ENCODE measurements at places on chromosomes 13 and 19.
A peak's percentile ranks its signal among the peaks of the same experiment; 100 is the strongest.

DNA sequence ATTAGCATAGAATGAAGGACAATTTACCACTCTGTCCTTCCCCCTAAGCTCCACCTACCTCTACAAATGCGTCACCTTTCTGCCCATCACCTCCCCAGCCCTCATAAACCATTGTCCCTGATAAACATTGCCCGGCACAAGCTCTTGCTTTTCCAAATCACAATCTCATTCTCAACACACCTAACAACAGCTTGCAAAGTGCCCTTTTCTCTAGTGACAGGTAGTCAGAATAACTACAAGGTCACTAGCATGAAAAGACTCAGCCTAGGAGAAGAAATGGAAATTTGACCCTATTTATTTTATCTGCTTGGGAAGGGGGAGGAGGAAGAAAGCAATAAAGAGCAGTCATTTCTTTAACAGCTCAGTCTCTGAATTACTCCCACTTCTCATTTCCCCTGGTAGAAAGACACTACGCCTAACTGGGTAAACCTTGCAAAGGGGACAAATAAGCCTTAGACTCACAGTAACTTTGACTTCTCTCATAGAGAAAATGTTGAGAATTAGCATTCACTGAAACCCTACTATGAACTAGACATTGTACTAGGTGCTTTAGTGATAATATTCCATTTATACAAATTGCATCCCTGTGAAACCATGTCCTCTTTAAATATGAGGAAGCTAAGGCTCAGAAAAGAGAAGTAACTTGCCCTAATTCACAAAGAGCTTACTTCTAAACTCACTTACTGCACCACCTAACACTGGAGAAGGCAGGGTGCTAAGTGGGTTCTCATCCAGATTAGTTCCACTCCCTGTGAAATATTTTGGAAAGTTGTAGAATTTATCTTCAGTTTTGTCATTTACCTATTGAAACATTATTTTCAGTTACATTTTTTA is 116.2 kb upstream of the FNDC3A start:
- DNase-seq: no peak

- peak; percentile 30 for DNase-seq
Measured at GRCh38 chr13:97005625-97006262, 11.5 kb upstream of the OXGR1 start.

DNA sequence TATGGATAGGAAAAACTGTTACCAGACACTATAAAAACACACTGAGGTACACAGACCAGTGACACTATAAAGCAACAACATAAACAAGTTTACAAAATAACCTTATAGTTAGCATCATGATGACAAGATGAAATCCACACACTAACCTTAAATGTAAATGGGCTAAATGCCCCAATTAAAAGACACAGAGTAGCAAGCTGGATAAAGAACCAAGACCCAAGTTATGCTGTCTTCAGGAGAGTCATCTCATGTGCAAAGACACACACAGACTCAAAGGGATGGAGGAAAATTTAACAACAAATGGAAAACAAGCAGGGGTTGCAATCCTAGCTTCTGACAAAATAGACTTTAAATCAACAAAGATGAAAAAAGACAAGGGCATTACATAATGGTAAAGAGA is 81.6 kb downstream of the NDFIP2 start:
- DNase-seq: no peak

DNA sequence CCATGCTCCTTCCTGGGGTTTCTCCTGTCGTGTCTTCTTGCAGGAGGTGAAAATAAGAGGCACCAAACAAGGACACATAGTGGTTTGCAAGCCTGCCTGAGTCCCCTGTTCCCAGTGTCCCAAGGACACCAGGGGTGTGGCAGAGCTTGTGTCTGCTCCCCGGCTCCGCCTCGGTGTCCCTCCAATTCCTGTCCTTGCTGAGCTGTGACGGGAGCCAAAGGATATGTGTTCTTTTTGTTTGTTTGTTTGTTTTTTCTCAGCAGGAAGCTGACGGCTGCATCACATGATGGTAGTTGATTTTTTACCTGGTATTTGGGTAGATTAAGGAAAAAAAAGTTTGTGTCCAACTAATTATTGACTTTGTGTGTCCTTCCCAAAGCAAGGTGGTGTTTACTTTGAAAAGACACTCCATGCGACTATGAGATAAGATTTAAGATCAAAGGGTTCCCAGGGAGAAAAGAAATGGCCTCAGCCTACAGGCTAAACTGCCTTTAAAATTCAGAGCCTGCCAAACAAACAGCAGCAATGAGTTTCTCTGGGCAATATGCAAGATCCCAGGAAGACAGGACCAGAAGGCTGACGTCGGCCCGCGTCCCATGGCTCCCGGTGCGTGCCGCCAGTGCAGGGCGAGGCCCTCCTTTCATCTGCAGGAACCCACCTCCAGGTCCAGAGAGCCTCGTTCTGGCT is 50.8 kb upstream of the XPO4 start:
- no peak for DNase-seq

DNA sequence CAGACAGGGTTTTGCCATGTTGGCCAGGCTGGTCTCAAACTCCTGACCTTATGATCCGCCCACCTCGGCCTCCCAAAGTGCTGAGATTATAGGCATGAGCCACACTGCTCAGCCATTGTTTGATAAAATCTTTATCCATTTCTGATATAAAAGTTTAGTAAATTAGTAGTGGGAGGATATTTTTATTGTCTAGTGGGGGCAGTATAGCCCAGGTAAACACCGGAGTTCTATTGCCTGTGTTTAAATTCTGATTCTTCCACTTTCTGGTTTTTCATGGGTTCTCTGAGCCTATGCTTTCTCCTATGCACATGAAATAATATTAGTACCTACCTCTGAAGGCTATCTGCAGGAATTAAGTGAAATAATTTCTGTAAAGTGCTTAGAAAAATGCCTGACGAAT is 20.1 kb upstream of the ARHGEF18 start:
- DNase-seq: no peak

- DNase-seq: no peak
Measured at GRCh38 chr13:40275155-40275554, 391.3 kb downstream of the FOXO1 start.

DNA sequence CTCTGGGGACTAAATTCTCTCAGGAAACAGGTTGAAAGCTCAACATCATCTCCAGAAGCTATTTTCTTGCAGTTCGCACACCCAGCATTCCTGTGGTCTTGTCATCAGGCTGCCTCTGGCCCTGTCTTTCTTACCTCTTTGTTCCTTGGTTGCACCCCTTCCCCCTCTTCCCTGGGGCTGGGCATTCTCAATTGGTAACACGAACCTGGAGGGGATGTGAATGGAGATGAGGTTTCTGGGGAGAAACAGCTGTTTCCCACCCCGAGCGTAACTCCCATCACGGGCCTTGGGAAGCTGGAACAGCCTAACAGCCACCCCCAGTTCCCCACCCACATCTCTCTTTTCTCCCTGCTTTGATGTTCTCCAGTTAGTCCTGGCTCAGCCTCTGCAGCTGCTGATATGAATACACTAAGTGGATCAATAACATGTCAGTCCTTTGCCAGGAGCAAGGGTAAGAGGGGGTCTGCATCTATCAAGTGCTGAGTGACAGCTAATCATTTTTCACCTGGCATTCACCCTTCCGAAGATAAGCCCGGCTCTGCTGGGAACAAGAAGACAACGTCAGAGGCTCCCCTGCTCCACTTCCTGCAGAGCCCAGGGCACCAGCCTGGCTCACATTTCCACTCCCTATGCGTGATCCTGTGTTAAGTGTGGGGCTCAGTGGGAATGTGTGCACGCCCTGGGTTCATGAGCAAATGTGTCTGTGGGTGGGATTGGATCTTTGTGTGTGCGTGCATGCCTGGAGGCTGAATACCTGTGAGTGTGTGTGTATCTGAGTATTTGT is 74.0 kb upstream of the KCTD15 start:
- DNase-seq: no peak

Measured in AG20443 (cell line).